ENCODE measurements at places on chromosomes 6 and 20.

DNA sequence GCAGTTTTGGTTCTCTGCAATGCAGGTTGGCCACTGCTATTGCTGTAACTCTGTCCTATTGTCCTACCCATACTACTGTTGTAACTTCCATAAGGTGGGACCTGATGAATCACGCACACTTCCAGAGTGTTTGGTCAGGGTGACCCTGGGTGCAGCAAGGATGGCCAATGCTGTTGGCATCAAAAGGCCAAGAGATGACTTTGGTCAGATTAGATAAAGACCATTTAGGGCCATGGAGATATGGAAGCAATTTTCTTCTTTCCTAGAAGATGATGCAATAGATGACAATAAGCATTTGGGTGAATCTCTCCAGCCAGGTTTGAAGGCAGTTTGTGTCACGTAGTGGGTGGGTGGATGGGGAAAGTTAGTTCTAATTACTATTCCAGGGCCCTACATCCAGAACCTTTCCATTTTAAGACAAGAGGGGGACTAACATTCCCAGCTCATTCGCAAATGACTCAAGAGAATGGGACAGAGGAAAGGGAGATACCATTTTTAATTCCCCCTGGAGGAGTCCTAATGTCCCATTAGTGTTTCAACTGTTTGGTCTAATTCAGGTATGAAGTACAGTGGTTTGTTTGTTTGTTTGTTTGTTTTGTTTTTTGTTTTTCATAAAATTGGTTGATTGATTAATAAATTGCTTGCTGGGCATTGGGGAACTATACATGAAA is 35.6 kb downstream of the KLHL31 start:
- DNase-seq, result no peak

GRCh38 chr6:130873746-130874145 is 46.5 kb downstream of the SMLR1 start:
- DNase-seq, result no peak

DNA sequence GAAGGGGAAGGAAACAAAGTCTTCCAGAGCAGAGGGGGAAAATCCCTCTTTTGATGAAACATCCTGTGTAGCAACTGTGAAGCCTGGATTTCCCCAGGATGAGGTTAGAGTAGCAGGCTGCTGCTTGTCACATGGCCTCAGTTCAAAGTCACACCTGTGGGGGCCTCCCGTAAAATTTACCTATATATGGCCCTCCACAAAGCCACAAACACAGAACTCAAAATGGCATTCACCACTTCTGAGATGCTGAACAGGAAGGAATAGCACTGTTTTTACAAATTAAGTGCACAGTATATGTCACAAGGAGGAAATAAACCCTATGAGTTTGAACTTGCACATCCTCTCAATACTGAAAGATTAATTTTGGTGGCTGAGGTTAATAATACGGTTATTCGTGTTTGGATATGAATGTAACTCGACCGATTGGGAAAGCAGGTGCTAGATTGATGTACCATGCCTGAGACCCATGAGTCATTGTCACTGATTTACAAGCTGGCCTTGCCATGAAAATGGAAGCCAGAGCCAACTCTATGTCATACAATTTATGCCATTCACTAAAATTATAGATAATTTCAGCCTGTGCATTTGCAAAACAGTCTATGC is 70.6 kb downstream of the SGK1 start:
- peak; percentile 57 for DNase-seq

DNA sequence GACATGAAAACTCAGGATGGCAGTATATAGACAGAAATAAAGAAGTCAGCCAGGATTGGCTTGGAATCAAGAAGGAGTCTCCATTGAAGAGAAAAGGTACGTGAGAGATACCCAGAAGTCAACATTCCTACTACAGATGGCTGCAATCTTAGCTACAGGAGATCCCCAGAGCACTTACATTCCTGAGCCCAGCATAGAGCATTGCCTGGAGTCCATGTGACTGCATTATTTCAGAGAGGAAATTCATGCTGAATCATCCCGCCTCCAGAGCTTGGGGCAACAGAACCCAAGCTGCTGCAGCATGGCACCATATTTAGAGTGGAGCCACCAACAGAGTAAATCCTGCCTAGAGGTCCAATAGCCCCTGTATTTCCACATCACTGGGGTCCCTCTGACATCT is 125.0 kb upstream of the GRIK2 start:
- no peak for DNase-seq

- no peak for DNase-seq
Observed at GRCh38 chr6:138162955-138163575, 1.3 kb downstream of the ARFGEF3 start.

All from stimulated activated CD4-positive, alpha-beta T cell treated with anti-CD3 and anti-CD28 coated beads, Interleukin-12 subunit alpha, Interleukin-12 subunit beta, amount 100 ng/mL, for 48 hours (primary cell).